Activated naive CD4-positive, alpha-beta T cell treated with anti-CD3 and anti-CD28 coated beads, Interleukin-2, amount 50 U/mL, for 72 hours (primary cell): ENCODE measurements at places on chromosomes 6 and 20.
A peak's percentile ranks its signal among the peaks of the same experiment; 100 is the strongest.

DNA sequence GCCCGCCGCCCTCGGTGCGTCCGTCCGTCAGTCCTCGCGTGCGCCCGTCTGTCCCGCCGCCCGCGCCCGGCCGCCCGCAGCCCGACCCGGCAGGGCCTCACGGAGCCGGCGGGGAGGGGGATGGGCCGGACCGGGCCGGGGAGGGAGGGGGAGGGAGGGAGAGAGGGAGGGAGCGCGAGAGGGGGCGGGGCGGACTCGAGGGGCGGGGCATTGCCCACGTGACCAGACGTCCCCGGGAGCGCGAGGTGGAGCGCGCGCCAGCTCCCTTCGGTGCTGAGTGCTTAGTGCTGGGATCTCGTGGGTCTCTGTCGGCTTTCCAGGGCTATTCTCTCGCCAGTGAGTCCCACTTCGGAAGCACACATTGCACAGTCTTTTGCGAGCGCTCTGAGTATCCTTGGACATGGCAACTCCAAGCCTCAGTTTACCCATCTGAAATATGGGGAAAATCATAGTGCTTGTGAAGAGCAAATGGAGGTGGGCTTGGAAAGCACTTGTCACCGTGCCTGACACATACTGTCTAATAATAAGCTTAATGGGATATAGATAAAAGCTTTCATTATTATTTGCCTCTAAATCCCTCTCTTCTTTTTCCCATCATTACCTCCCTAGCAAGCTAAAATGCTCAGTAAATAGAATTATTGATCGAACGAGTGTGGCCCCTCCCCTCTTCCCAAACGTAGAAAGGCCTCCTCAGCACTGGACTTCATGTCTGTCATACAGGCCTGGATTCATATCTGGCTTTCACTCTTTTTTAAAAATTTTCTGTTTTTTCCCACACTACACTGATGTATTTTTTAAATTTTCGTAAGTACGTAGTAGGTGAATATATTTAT, at the start of gene NCOA6:
TSS of gene NCOA6 (minus strand) at position 122 of the 833 bp plus-strand sequence. CDS start 43,296 bp downstream, outside the sequence.
- DNase-seq = peak; percentile 76

- DNase-seq = no peak
These were observed 53.7 kb downstream of the PPP1R16B start for GRCh38 chr20:38859070-38859690.

DNA sequence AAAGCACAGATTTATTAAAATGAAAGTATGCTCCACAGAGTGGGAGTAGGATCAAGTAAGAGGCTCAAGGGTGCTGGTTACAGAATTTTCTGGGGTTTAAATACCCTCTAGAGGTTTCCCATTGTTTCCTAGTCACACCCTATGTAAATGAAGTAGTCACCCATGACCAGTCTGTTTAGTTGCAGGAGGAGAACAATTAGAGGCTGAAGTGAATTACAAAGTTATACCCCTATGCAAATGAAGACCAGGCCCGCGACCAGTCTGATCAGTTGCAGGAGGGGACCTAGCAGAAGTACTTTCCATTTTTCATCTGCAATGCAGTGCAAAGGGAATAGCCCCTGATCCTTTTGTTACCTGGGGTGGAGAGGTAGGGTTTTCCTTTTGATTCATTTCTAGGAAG, 11.8 kb upstream of the FILIP1 start:
- no peak for DNase-seq

DNA sequence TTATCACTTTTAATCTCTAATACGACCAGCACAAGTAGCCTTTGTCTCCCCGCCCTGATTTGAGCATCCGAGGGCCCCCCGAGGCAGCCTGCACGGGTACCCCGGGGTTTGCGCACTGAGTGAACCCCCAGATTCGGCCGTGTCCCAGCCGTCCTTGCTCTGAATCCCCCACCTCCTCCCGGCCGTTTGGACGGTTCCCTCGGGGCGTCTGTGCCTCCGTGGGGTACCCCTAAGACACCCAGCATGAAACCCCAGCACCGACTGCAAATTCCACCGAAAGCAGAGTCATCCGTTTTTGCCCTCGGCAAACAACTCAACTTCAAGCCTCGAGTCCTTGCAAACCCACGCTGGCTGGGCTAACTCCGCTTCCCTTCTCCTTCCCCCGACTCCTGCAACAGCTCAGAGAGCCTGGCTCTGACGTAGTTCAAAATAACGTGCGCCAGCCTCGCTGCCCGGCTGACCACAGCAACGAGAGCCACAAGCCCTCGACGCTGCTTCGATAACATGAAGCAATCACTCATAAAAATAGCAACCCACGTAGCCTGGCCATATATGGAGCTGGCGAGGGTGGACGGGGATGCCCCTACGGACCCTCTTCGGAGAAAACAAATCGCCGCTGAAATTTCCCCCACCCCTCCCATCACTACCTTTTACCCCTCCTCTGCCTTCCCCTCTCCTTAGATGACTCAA, 764 bp upstream of the SNAP25 start:
- DNase-seq = peak; percentile 56

DNA sequence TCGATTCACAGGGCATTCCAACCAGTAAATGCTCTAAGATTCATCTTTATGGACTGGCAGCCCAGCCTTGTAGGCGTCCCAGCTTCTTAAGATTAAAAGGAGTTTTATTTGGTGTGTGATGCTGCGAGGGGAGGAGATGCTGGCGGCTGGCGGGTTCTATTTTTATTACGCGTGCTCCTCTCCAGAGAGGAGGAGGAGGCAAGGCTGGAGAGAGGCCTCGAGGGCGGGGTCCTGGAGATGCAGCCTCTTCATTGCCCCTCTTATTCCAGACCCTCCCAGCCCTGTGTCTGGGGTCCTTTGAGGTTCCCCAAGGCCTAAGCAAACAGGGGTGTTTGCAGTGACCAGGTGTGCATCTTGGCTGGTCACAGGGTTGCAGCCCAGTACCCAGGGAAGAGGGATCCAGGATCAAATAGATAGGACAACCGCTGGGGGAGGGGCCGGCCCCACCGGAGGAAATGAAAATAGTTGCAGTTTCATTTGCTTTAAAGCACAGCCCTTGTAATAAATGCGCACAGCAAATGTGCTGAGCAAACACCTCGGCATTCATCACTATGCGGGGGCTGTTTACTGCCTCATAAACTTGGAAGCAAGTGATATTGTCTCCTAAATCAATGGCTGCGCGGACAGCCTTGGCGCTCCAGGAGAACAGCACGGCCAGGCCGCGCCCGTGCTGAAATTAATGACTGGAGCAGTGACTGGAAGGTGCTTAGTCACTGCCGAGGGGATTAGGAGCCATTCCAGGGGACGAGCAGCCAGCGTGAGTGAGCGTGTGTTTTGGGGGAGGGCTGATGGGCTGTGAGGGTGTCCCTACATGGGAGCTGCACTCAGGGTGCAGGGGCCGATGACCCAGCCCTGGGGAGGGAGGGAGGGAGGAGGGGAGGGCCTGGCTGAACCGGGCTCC, 83.0 kb downstream of the TMEM242 start:
- no peak for DNase-seq

GRCh38 chr20:62860391-62860923, 1.2 kb downstream of the TCFL5 start:
- no peak for DNase-seq

- DNase-seq = no peak
These were observed 113.2 kb downstream of the MAFB start for GRCh38 chr20:40575851-40576250.

- no peak for DNase-seq
These were observed 100.7 kb downstream of the ANKRD60 start for GRCh38 chr20:58127701-58128111.

- no peak for DNase-seq
These were observed 26.2 kb downstream of the TNXB start for GRCh38 chr6:32082935-32083334.

DNA sequence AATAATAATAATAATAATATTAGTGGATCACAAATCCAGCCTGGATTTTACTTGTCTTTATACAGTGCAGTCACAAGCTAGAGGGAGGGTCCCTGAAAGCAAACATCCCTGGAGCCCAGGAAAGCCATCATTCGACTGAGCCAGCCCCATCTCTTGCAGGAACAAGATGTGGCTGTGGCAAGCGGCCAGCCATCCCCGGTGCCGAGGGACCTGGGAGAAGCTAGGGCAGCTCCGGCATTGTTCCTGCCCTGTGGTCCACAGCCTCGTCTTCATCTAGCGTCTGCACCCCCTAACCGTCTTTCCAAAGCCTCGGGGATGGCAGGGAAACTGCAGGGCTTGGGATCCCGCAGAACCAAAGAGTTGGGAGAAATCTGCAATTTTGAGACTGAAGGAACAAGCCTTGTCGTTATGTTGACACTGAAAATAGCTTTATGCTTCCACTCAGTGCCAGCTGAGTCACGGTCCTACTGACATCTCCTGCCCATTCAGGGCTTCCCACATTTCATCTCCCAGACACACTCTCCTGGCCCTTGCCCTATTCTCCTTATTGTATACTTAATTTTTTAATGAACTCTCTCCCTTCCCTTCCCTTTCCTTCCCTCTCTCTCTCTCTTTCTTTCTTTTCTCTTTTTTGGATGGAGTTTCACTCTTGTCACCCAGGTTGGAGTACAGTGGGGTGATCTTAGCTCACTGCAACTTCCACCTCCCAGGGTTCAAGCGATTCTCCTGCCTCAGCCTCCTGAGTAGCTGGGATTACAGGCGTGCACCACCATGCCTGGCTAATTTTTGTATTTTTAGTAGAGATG, 62.5 kb upstream of the ZNFX1 start:
- DNase-seq = no peak

DNA sequence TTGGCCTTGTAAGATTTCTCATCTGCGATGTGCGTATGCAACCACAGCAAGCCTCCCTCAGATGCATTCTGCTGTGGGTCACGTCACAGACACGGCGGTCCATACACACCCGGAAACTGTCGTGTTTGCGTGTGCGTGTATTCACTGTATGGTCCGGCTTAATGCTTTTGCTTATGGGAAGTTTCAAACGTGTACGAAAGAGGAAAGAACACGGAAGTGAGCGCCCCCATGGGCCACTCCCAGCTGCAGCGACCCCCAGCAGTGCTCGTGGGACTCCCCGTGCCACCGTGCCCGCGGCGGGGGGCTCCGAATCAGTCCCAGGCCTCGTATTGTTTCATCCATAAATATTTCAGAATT, 10.2 kb downstream of the DLL1 start:
- DNase-seq = no peak

- DNase-seq = no peak
These were observed 402.9 kb upstream of the CITED2 start for GRCh38 chr6:139777202-139777970.

DNA sequence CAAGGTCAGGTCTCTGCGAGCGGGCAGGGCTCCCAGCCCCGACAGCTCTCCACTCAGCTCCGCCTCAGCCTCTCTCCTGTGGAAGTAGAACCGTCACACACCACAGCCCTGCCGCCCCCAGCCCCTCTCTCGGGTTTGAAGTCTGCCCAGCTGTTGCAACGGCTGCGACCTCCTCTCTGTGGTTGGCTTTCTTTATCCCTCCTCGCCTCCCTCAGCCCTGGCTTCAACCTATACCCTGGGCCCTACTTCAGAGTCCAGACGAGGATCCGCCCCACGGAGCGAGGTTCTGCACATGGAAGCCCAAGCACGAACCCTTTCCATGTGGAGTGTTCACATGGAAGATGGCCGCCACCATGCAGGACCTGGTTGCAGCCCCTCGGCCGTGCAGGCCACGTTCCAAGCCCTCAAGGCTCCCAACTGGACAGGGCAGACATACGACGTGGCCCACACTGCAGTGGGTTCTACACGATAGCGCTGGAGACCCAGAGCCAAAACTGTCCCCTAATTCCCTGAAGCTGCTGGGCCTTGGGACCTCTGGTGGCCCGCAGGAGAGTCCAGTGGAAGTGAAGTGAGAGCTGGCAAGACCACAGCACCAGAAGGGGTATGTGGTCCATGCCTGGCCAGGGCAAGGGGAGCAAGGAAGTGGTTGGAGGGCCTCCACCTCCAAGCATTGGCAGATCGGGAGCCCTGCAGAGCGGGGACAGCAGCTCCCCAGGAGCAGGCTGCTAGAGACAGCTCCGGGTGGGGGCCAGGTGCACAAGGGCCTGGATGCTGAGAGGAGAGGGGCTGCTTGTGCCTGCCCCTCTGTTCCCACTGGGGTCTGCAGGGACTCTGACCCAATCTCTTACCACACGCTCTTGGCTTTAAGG, 69.8 kb downstream of the GINS1 start:
- no peak for DNase-seq

DNA sequence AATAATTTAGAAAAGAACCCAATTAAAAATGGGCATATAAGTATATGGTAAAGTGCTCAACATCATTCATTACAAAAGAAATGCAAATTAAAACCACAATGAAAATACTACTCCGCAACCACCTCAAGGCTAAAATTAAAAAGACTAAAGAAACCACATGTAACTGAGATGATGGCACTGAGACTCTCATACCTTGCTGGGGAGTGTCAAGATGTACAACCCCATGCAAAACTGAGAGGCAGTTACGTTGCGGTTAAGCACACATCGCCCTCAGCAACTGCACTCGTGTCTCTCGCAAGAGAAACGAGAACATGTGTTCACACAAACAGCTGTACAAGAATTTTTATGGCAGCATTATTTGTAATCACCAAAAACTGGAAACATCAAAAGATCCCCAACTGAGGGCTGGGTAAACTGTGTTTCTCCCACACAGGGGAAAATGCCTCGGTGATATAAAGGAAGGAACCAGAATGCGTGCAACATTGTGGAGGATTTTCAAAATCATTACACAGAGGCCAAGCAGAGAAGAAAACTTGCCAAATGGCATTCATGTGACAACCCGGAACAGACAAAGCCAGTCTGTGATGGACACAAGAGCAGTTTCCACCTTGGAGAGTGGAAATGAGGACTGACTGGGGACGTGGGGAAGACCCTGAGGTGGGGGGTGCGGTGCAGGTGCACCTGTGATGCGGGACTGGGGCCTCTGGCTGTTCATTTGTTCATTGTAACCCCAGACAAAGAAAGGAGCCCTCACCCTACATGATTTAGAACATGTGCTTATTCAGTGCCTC, 144.9 kb downstream of the WDR27 start:
- peak; percentile 40 for DNase-seq

DNA sequence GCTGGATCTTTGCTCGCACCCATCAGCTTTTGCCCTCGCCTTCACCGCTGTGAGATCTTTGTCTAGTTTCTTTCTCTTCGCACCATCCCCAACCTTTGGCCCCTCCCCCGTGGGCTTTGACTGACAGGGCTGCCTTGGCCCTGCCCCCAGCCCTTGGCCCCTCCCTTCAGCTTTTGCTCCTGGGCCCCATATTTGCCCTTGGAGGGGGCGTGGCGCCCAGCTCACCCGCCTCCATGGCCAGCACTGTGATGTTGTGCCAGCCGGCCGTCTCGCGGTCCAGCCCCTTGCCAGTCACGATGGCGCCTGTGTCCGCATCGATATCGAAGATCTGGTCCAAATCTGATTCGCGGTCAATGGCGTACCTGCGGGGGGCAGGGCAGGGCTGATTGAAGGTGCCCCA, 81.1 kb downstream of the CD40 start:
- no peak for DNase-seq

DNA sequence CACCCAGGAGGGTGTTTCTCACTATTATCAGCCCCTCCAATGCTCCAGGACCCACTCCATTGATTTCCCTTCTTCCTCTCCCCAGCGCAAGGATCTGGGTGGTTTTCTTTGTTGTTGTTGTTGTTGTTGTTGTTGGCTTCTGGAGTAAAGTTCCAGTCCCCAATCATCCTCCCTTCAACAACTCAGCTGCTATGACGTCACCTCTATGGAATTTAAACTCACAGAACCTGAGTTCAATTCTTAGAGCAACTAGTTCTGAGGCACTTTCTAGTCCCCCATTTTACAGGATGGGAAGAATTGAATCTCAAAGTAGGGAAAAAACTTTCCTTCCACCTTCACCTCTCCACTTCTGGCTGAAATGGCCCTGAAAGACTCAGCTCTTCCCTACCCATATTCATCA, 9.7 kb upstream of the WFDC8 start:
- no peak for DNase-seq

- DNase-seq = no peak
These were observed 153.7 kb upstream of the PRDM1 start for GRCh38 chr6:105932440-105932839.

GRCh38 chr6:168542301-168542700, 101.3 kb downstream of the SMOC2 start:
- DNase-seq = no peak
